Liver (tissue), 10 donors: ENCODE measurements at places on chromosomes 7 and 10. TPM values are rescaled to one million over a fixed set of nuclear protein-coding genes. Genes with fewer than 3 reads are reported as not detected.
A peak's percentile ranks its signal among the peaks of the same experiment; 100 is the strongest.

DNA sequence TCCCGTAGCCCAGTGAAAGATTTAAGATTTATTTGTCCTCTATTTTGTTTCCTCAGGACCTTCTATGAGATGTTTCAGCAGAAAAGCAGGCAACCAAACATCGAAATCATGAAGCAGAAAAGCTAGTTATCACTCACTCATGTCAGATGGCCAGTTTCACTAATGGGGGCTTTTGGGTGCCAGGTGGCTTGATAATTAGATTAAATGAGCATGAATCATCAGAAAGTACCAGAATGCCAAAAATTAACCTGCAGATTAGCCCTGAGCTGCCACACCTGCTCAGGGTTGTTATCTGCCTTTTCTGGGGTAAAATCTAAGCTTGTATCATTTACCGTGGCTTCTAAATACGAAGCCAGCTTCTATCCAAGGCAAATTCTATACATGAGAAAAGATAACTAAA, 1017.5 kb downstream of the XPNPEP1 start:
- DNase-seq: no peak

DNA sequence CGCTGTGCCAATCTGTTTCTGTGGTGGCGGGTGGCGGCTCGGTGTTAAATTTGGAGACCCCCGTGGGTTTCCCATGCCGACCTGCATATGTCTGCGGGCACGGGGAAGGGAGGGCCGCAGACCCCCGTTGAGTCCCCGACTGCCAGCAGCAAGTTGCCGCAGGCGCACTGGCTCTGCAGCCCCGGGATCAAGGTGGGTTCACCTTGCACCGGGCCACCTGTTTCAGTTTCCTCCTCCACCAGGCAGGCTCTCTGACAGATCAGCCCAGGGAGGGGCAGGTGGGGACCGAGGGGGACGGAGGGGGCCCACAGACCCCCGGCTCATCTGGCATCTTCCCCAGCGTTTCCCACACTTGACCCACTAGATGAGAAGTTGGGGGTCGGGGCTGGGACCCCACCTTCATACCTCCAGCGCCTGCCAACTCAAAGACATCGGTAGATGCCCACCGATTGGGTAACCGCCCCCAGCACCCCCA, 95.9 kb downstream of the CUX1 start:
- no peak for DNase-seq

- no peak for DNase-seq
Observed at GRCh38 chr7:104779888-104780287, 234.1 kb upstream of the KMT2E start.

- no peak for DNase-seq
Observed at GRCh38 chr10:43120929-43121314, 17.3 kb upstream of the CSGALNACT2 start.

DNA sequence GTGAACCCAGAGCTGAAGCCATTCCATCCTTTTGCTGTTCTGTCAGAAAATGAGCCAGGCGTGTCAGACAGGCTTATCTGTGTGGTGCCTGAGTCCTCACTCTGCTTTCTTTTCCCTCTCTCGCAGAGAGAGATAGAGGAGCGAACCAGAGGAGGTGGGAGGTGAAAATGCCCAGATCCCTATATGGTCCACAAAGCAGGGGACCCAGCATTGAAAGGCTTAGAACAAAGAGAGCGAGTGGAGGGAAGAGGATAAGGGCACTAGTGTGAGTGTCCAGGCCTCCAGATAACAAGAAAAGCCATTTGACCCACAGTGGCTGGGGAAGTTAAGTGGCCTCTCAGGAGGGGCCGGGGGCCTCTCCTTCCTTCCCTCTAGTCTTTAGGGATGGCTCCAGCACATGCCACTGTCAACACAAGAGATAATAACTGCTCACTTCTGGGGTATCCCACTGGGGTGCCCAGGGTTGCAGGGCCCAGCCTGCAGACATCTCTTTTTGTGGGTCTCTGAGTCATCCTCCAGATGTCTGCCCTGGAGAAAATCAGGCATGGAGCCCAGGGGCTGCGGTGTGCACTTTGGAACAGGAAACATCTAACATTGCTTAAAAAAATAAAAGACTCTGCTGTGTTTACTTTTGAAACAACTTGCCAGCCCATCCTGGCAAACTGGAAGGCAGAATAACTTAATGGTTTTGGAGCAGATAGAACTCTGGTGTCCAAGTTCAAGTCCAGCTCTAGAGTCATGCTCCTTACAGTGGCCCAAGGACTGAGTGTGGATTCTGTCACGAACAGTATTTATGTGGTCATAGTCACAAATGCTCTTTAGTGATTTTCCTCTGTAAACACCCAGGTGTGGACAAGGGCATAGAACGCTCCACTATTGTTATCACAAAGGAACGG, 189.5 kb downstream of the CXCL12 start:
- no peak for DNase-seq

DNA sequence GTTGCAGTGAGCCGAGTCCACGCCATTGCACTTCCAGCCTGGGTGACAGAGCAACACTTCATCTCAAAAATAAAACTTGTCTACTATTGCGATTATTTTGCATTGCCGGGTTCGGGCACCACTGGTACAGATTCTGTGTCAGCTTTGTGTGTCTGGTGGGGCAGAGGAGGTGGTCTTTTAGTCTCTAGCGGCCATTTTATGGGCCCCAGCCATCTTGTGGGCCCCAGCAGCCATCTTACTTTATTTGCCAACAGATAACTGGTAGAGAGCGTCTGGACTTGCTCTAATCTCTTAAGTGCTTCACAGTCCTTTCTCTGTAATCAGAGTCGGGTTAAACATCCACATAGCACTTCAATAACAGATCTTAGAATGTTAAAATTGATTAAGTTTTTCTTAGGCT, 4.9 kb downstream of the BUD23 start:
- no peak for DNase-seq

- DNase-seq: no peak
Observed at GRCh38 chr10:76133597-76134255, 702.3 kb downstream of the LRMDA start.

- no peak for DNase-seq
Observed at GRCh38 chr7:112272921-112273561, 66.5 kb downstream of the ZNF277 start.

GRCh38 chr7:158112571-158113320, 474.9 kb downstream of the PTPRN2 start:
- DNase-seq: no peak

DNA sequence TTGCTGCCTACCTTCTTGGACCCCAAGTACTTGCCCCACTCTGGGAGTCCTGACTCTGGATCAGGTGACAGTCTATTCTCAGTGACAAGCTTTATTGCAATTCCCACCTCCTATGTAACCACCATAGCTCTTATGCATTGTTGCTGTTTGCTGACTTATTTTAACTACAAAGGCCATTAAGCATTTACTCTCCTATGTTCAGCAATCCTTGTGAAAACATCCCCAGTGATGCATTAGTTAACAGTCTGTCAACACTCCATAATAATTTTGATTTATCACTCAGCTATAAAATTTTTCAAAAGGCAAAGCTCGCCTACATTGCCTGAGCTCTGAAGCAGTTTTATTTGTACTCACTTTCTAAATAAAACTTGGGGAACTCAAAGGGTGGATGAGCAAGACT, 871.8 kb upstream of the SORCS1 start:
- DNase-seq: no peak

- no peak for DNase-seq
Observed at GRCh38 chr10:67926951-67927350, 42.5 kb downstream of the SIRT1 start.

DNA sequence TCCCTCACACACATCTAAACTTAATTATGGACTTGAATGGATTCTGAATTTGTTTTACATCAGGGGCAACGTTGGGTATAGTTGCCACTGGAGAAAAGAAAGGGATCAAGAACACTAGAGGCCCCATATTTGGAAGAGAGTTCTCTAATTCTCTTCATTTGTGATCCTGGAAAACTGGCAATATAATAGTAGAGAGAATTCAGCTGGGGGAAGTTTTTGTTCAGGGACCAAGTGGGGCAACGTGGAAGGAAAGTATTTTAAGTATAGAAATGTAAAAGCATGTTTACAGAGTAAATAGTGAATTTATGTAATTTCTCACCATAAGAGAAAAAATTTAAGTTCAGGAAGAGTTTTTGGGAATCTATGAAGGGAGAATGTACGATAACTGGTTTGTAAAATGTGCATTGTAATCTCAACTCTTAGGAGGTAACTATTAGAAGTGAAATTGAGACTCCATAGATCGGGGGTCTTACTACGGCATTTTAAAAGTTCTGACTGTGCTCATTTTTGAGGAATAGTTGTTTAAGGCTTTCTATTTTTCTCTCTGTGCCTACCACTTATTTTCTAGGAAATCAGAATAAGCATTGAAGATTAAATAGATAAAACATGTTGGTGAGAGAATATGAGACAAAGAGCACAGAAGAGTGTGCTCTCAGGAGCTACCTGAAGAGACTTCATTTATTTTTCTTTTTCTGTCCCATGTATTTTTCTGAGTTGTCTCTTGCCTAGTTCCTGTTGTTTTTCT, 3.4 kb downstream of the SDHAF3 start:
- no peak for DNase-seq

DNA sequence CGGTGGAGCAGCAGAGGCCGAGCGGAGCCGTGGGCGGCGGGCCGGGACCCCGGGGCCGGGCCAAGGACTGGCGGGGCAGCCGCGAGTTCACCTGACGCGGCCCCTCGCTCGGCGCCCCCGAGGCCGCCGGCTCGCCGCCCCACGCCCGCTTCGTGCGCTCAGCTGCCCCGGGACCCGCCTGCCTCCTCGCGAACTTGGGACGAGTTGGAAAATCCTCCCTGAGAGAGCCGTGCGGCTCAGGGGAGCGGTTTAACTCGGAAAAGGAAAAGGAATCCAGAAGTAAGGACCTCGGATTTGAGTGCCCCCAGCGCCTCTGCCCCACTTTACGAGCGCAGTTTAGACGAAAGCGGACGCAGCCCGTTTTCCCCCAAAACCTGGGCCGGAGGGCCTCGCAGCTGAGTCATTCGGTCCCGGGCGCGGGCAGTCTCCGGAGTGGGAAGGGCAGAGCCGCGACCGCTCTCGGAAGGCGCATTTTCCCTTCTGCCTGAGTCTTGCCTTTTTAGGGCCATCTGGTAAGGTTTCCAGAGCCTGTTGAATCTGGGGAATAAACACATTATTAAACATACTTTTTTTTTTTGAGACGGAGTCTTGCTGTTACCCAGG, 744 bp downstream of the CREM start:
- DNase-seq: peak; percentile 74

DNA sequence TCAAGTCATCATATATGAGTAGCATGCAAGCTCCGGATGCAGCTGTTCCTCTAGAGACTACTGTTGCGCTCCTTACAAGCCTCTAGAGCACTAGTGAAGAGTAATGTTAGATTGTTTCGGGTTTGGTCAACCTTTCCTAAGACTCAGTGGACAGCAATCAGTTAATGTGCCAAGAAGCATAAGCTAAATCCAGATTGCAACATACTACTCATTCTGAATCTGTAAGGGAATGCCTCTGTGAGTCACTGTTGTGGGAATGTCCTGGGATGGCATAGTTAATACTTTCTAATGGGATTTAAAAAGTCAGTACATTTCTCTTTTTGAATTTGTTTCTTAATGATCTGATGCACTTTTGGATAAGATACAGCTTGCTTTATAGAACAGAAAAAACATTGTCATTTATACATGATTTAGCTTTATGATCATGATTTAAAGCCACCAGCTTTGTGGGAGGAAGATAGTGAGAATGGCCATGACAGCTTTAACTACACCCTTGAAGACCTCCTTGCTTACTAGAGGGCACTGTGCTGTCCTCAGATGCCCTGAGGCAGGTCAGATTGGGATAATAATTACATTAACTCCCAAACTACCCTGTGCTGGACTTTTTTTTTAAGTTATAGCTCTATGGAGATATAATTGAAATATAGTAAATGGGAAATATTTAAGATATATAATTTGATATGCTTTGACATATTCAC, 138.4 kb downstream of the SDK1 start:
- DNase-seq: no peak

- no peak for DNase-seq
Observed at GRCh38 chr10:124287791-124288190, 130.9 kb downstream of the OAT start.

GRCh38 chr10:33460505-33461294, 126.2 kb upstream of the NRP1 start:
- no peak for DNase-seq

DNA sequence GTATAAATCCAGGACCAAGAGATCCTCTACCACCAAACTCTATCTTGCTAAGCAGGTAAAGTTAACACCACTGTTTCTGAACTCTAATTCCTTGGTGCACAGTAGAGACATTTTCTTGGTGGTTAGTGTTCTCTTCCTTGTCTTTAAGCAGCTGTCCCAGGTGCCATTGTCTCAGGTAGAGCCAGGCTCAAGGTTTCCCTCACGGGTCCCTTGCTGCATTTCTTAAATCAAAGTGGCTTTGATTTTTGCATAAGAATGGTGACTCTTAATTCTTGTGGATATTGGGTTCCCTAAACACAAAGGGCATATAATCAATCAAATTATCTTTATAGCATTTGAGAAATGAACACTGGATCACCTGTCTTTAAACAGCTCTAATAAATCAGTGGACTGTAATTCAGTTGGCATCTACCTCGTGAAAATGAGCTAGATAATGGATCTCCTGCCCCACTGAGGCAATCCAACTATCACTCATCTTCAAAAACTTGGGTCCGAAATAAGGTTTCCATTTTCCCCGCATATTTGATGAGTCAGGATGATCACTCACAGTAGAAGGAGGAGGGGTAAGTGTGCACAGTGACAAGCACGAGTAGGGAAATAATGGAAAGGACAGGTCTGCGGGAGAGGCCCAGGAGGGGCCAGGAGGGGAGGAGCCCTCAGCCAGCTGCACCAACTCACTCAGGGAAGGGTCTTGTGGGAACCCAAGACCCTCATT, 2.4 kb downstream of the ABCC2 start:
- DNase-seq: no peak

DNA sequence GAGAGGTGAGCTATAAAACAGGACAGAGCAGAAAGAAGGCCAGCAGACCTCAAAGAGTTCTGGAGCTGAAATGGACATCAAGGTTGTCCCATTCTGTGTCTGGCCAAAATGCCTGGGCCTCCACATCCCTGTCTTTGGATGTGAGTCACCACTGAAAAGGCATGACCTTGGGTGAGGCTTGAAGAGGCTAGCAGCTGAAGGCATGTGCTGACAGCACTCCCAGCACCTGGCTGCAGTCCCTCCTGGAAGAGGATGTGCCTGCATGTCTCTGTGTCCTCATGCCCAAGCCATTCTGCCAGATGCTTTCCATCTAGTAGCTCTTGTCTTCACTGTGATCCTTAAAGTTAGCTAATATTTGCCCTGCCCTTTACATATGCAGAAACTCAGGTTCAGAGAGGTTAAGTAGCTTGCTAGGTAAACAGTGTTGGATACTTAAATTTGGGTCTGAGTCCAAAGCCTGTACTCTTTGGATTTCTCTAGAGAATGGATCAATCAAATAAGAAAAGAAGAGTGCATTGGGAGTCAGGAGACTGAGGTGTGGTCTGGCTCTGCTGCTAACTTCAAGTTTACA, 35.8 kb downstream of the HECW1 start:
- DNase-seq: no peak

GRCh38 chr7:139909379-139910050, 80.5 kb downstream of the TBXAS1 start:
- no peak for DNase-seq

FAM24B gene
- polyA plus RNA-seq: 0.21 TPM

PRF1 gene
- 2.5 TPM for polyA plus RNA-seq

IL6 gene
- polyA plus RNA-seq: not detected

COL28A1 gene
- polyA plus RNA-seq: 0.08 TPM

DENND2A gene
- polyA plus RNA-seq: 1.2 TPM

LDB3 gene
- polyA plus RNA-seq: 0.15 TPM

TMEM213 gene
- not detected for polyA plus RNA-seq

PALD1 gene
- 1.1 TPM for polyA plus RNA-seq

ASB15 gene
- polyA plus RNA-seq: not detected
